ENCODE measurements at places on chromosomes 5 and 9.

- peak; percentile 12 for DNase-seq
These were observed 109.4 kb downstream of the CMYA5 start for GRCh38 chr5:79798893-79799590.

- DNase-seq: no peak
These were observed 328.2 kb upstream of the GRAMD2B start for GRCh38 chr5:126094991-126095390.

DNA sequence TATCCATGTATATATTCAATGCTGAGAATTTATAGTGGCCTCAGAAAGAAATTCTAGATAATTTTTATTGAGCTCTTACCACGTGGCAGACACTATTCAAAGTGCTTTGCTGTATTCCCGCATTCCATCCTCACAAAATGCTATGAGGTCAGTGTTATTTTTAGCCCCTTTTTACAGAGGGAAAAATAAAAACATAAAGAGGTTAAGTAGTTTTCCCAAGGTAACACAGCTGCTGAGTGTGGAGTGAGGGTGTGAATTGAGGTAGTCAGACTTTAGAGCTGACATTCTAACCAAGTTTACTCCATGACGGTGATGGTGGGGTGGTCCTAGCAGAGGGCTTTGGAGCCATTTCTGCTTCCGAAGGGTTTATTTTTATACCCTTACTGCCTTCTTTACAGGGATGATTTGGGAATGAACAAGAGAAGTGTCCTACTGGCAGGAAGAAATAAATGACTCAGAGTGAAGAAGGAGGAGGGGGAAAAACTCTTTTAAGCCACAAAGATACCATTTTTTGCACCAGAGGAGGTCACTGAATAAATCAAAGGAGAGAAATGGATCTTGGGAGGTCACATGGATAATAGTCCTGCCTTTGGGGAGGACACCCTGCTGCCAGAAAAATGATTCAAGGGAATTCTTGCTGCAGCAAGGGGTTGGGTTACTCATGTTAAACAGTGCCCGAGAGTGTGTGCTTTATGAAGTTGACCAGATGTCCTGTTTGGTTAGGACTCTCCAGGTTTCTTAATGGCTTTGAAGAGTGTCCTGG, 76.1 kb downstream of the HMHB1 start:
- DNase-seq: peak; percentile 96

DNA sequence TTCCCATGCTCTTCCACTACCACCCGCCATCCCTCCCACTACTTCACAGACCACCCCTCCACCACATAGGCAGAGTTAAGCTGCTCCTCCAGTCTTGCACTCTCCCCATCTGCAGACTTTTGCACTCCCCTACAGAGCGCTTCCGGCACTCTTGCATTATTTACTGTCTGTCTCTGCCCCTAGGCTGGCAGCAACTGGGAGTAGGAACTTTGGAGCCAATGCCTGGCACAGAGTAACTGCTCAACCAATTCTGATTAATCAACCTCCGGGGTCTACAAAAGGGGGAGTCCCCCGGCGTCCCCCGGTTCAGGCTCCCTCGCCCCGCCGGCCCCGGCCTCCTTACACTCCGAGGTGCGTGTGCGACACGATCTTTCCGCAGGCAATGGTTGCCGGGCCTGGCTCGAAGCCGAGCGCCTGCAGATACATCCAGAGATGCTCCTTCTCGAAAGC, 498 bp downstream of the HAUS6 start:
- no peak for DNase-seq

- DNase-seq: peak; percentile 34
These were observed 162.1 kb downstream of the ARL15 start for GRCh38 chr5:54148067-54148845.

DNA sequence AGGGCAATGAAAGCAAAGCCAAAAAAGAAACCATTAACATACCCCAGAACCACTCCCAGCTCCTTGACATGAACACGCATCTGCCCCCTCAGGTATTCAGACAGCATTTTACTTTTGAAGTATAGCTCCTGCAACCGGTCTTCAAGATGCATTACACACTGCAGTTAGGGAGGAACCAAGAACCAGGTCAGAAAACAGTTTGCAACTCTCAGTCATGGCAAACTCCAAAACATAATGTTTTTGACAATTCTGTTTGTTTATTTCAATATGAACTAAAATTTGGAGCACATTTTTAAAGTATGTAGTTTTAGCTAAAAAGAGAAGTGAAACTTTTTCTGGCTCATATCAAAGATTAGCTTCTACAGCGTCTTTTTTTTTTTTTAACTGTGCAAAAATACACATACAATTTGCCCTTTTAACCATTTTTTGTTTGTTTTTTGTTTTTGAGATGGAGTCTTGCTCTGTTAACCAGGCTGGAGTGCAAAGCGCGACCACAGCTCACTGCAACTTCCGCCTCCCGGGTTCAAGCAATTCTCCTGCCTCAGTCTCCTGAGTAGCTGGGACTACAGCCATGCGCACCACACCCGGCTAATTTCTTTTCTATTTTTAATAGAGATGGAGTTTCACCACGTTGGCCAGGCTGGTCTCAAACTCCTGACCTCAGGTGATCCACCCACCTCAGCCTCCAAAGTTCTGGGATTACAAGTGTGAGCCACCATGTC, 12.2 kb upstream of the RAPGEF6 start:
- DNase-seq: no peak

DNA sequence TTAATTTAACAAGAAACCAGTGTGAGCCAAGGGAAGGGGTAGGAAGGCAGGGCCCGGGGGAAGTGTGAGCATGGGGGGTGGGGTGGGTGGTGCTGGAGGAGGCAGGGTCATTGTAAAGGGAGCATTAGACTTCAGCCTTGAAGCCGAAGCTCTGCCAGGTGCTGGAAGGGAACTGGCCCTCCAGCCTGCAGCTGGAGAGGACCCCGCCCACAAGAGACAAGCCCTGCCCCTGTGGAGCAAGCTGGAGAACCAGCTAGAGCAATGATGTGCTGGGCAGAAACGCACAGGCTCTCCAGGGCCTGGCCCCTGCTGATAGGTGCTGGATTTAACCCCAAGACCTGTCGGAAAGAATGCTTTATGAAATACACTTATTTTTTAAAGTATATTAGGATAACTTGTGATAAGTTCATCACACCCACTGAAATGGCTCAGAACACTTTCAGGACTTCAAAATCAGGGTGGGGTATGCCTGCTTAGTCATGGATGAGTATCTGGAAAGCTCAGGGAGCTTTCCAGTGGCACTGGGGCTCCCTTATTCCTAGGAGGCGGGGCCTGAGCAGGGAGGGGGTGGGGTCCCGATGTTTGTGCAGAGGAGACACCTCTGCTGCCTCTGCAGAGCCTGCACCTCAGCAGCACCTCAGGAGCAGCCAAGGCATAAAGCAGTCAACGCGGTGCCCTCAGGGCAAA, 27.1 kb downstream of the UBE2QL1 start:
- DNase-seq: no peak

DNA sequence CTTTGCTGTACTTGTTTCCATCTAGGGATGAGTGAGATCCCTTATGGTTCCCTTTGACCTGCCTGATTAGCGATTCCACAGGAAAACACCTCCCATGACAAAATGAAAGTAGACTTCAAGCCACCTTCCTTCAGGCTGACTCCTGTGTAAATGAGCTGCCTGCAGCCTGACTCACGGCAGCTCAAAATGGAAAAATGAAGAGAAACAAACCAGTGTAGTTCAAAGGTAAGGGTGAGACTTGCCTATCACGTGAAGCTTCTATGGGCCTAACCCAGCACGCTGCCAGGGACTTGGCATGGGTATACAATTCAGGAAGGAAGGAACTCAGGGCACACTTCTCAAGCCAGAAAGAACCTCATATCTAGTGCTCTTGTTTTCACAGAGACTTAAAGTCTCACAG, 110.1 kb upstream of the LRRTM2 start:
- no peak for DNase-seq

DNA sequence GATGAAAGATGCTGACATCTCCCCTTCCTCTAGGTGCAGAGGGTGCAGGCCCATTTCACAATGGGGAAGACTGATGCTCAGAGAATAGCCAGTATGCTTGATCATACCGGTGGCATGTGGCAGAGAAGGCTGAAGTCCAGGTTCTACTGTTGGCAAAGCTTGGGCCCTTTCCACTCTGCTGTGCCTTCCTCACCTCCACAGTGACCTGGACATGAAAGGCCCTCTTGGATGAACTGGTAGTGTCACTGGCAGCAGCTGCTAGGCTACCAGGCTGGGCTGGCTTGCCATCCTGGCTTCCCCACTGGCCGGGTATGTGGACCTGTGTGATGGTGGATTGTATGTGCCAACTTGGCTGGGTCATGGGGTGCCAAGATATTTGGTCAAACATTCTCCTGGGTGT, 92.0 kb downstream of the GADD45G start:
- no peak for DNase-seq

- DNase-seq: no peak
These were observed 248.4 kb upstream of the RPS23 start for GRCh38 chr5:82526540-82526939.

GRCh38 chr5:11164531-11165294, 403.7 kb upstream of the DAP start:
- no peak for DNase-seq

DNA sequence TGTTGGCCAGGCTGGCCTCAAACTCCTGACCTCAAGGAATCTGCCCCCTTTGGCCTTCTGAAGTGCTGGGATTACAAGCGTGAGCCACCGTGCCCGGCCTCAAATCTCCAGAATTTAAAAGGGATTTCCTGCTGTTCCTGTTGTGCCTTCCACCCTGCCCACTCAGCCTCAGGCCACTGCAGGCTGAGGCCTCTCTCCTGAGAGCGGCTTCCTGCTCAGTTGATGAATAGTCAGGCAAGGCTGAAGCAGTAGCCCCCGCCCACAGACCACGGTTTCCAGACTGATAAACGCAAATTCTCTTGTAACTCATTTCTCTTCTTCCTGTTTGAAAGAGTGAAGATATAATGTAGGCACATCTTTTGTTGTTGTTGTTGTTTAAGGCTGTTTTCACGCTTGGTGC, 127.0 kb upstream of the PLCXD3 start:
- DNase-seq: no peak

All from fibroblast of upper back skin (primary cell).